ENCODE measurements at places on chromosomes 7 and 10. TPM values are rescaled to one million over a fixed set of nuclear protein-coding genes. Genes with fewer than 3 reads are reported as not detected.

DNA sequence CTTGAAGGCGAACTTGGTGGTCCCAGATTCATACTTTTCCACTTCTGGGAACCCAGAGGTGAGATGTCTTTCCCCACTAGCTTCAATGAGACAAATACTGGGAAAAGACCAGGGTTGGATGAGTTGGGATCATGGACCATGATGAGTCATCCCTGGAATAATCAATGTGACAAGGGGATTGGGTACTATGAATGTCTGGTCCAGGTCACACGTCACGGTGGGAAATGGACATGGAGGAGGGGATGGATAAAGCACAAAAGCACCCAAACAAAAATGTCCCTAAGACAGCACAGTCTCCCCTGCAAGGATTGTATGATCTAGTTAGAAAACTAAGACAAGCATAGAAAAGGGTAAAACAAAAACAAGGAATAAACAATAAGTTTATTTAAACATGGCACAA, 12.4 kb upstream of the SORBS1 start:
- H3K27ac ChIP-seq: no peak overlapping the region
- no peak overlapping the region for H3K4me3 ChIP-seq
- H3K4me1 ChIP-seq: no peaks in the 10 kb centered on the region
- H3K27me3 ChIP-seq: peaks cover 16% of the 10 kb centered on the region
- no peak for DNase-seq

Gene ZCWPW1
- total RNA-seq: 2.5 TPM

GRCh38 chr10:458421-458851, 231.0 kb downstream of the DIP2C start:
- no peak overlapping the region for H3K27ac ChIP-seq
- H3K27me3 ChIP-seq: no peaks in the 10 kb centered on the region
- no peaks in the 10 kb centered on the region for H3K36me3 ChIP-seq
- peaks cover 14% of the 10 kb centered on the region for H3K4me1 ChIP-seq
- DNase-seq: no peak
- H3K4me3 ChIP-seq: no peak overlapping the region

- peaks cover 37% of the 10 kb centered on the region for H3K27me3 ChIP-seq
- no peak overlapping the region for H3K27ac ChIP-seq
- peak; percentile 7 for DNase-seq
- no peak overlapping the region for H3K4me3 ChIP-seq
- peaks cover 19% of the 10 kb centered on the region for H3K4me1 ChIP-seq
Observed at GRCh38 chr10:114632869-114633715, 25.0 kb downstream of the ABLIM1 start.

GRCh38 chr7:80060218-80060806, 74.3 kb upstream of the GNAI1 start:
- H3K27ac ChIP-seq: no peak overlapping the region
- no peaks in the 10 kb centered on the region for H3K4me1 ChIP-seq
- no peaks in the 10 kb centered on the region for H3K36me3 ChIP-seq
- DNase-seq: no peak

Gene DENND11
- total RNA-seq: 28.6 TPM

DNA sequence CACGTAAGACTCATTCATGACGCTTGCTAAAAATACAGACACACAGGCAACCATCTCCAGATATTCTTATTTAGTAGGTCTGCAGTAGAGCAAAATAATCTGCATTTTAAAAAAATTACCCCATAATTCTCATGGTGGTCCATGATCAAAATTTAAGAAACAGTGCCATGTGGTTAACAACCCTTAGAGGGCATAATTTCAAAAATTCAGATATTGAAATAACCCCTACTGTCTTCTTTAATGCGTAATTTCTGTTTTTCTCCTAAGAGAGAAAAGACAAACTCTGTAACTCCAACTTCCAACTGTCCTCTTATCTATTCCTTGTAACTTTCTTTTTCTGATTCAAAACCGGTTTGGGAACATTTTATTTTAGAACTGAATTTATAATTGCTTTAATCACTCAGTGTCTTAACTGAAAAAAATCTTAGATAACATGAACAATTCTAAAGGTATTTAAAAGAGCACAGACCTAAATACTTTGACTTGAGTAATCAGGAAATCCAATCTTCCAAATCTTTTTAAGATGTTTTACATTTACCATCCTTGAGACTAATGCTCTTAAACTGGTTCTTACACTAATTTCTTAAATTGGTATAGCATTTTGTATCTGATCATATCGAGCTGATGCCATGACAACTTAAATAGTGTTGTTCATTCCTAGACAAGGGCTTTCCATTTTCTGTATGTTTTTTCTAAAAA, 148.0 kb downstream of the GALNT11 start:
- H3K27me3 ChIP-seq: no peaks in the 10 kb centered on the region
- H3K4me3 ChIP-seq: no peak overlapping the region
- H3K27ac ChIP-seq: no peak overlapping the region
- peaks cover 1% of the 10 kb centered on the region for H3K4me1 ChIP-seq
